ENCODE measurements at places on chromosomes 2 and 18.

DNA sequence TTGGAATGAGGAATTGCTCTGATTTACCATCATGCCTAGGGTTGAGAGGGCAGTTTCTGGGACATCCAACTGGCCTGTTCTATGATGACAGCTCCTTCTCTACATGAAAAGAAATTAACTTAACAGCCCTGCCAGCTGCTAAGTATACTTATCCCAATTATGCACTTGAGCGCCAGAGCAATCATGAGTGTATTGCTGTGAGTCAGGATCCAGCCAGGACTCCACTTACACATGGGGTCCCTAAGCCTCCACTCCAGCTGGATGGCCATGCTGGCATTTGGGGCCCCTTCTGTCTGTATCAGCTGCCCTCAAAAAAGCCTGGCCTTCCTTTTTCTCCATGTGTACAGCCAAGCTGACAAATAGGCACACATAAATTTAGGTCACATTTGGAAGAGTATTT is 481.9 kb downstream of the TMX3 start:
- DNase-seq = no peak

- DNase-seq = no peak
Measured at GRCh38 chr2:208150956-208151355, 5.0 kb upstream of the CRYGB start.

DNA sequence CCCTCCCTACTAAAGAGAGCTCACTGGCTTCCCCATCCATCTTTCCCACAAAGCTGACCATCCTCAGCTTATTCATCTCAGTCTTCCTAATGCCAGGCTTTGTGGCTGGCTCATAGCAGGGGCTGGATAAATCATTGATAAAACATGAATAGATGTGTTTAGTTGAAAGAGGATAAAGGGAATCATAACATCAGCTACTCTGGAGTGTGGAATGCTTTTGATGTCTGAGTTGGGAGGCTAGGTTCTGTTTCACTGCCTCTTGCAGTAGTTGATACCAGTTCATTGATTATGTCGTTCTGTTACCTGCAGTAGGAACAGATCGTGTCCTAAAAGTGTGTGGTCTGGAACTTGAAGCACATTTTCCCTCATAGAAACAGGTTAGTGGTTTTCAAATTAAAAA is 66.3 kb upstream of the HK2 start:
- DNase-seq = no peak

- DNase-seq = no peak
Measured at GRCh38 chr18:42929857-42930256, 185.6 kb downstream of the RIT2 start.

DNA sequence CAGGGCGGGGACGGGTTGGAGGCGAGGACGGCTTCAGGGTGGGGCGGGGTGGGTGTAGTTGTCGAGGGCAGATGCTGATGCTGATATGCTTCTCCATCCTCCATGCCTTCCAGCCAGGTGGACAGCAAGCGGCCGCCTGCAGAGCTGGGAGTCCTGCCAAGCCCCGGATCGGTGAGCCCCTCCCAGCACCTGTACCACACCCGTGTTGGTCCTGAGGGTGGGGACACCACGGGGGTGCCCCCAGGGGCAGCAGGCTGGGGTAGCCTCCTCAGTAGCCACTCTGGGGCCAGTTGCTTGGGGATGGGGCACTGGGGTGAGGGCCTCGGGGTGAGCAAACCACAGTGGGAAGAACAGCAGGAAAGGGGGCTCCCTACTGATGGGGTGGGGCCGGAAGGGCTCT is 2.6 kb downstream of the ANO7 start:
- DNase-seq = no peak

GRCh38 chr18:37493352-37493935 is 72.2 kb downstream of the CELF4 start:
- DNase-seq = no peak

DNA sequence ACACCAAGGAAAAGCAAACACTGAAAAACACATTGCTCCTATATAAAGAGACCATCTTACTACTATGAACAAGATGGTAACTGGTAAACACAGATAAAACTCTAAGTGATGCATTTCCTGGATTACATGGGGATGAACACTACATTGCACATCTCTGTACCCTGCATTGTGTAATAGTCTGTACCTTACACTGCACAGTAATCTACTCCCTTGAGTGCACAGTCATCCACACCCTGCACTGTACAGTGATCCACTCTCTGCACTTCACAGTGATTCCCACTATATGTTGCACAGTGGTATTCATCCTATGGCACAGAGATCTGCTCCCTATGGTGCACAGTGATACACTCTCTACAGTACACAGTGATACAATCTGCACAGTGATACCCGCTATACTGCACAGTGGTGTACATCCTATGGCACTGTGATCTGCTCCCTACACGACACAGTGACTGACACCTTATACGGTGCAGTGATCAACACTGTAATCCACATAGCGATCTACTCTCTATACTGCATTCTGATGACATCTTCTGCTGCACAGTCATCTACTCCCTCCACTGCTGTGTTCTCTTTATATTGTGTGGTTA is 462.2 kb upstream of the RGPD4 start:
- DNase-seq = no peak

DNA sequence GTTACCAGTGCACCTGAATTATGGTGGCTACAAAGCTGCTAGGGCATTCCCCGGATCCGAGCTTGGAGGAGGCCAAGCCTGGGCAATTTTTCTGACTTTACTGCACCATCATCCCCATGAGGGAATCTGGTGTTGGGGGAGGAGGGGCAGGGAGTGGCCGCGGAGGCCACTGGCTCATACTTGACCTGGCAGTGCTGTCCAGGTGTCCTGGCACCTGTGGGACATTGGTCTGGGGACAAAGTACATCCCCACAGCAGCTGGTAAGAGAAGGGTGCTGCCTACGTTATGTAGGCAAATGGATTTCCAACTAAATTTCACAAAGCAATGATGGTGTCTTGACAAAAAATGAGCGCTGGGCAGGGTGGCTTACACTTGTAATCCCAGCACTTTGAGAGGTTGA is 48.3 kb downstream of the KLHL29 start:
- no peak for DNase-seq

DNA sequence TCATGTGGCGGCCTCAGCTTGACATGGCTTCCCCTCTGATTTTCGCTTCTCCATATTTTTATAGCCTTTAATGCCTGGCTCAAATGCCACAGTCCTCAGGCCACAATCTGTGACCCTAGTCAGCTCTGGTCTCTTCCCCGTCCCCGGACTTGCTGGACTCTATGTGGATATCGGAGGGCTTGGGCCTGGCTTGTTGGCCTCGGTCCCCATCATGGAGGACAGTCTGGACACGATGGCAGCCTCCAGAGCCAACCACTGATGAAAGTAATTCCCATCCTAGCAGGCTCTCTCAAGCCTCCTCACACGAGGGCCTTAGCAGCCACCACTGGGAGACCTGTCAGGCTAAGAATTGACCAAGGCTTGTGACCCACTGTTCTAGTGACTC is 61.6 kb downstream of the LPIN1 start:
- no peak for DNase-seq

DNA sequence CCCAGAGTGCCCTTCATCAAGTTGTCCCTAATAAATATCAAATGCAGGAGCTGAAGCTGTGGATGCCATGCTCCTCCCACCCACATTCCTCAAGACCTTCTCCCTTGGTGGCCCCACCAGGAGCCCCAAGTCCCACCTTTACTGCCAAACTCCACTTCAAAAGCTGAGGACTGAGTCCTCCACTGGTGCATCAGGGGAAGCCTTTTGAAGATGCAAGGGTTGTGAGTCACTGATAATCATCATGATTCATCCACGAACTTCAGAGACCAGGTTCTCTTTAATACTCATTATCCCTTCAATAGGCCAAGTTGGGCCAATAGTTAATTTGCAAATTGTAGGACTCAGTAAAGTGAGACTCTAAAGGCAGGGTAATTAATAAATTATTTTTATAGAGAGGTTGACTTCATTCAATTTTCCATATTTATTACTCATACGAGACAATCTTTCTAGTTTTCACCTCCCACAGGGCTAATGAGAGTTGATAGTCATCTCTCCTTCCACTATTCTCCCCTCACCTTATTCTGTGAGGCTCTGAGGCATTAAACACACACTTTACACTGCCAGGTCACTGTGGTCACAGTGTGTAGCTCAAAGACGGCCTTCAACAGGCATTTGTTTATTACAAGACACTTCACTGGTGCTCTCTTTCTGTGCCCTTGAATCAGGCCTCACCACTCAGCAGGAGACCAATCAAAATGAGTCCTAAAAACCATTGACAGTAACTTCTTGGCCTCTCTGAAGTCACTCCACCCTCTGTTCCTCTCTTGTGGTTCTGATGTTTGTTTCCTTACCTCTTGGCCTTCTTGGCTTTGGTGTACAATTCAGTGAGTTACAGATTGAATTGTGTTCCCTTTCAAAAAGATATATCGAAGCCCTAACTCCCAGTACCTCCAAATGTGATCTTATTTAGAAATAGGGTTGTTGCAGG is 99.9 kb downstream of the TRIB2 start:
- DNase-seq = no peak

DNA sequence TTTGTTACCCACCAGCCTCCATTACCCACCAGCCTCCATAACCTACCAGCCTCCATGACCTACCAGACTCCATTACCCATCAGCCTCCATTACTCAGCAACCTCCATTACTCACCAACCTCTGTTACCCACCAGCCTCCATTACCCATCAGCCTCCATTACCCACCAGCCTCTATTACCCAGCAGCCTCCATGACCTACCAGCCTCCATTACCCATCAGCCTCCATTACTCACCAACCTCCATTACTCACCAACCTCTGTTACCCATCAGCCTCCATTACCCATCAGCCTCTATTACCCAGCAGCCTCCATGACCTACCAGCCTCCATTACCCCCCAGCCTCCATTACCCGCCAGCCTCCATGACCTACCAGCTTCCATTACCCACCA is 133.3 kb upstream of the HS6ST1 start:
- no peak for DNase-seq

- DNase-seq = no peak
Measured at GRCh38 chr18:25614168-25614567, 262.2 kb upstream of the ZNF521 start.

GRCh38 chr18:78977637-78978348 is 1.8 kb upstream of the SALL3 start:
- no peak for DNase-seq

DNA sequence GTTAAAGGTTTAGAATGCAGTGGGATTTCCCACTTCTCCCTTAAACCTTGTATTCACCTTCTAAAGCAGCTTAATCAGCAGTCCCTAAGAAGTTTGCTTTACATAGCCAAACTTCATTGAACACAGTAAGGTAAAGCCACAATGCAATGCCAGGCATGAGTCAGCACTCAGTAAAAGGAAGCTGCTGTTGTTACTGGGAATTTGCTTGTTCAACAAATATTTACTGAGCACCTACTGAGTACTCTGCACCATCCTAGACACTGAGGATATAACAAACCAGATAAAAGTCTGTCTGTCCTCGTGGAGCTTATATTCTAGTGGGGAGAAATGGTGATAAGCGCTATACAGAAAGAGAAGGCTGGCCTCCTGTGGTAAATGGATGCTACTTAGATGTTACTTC is 162.7 kb downstream of the PKP4 start:
- no peak for DNase-seq

DNA sequence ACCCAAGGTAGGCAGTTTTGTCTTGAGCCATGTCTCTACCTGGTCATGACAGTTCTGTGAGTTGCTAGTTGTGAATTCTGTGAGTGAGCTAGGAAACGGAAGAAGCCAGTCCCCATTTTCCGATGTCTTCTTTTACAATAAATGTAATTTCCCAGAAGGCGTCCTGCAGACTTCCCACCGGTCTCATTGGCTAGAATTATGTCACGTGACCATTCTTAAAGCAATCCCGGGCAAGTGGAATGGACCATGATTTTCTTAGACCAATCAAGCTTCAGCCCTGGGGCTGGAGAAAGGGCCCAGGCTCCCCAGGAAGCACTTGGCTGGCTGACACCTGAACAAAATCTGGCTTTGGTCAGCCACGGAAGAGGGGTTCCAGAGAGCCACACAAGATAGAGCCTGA is 10.6 kb downstream of the TMEM178A start:
- no peak for DNase-seq

DNA sequence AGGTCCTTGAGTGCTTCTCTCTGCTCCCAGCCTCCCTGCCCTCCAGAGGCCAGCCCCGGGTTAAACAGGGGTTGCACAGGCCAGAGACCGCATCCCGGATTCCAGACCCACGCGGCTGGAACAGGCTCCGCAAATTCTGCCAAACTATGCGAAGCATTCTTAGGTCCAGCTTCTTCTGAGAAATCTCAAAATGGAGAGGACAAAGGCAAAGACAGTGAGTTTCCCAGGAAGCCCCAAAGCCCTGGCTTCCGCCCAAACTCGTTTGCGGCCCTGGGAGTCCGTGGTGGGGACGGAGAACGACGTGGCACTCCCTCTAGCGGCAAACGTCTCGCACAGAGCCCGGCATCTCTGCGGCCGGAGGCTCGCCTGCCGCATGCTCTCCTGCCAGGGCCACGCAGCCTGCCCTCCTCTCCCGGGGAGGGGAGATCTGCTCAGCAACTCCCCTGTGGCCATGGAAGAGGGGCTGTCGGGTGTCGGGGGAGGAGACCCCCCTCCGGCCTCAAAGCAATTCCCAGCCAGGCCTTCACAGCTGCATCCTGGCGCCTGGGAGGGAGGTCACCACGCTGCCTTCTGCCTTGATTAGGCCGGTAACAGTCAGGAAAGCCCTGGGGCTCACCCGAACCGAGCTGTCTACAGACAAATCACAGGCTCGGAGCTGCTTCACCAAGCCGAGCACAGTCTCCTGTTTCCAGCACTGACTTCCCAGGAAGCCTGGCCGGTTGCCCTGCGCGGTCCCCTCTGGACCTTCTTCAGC is 33.4 kb upstream of the KLHL29 start:
- DNase-seq = peak; percentile 13

GRCh38 chr2:168166902-168167510 is 80.4 kb downstream of the STK39 start:
- no peak for DNase-seq

DNA sequence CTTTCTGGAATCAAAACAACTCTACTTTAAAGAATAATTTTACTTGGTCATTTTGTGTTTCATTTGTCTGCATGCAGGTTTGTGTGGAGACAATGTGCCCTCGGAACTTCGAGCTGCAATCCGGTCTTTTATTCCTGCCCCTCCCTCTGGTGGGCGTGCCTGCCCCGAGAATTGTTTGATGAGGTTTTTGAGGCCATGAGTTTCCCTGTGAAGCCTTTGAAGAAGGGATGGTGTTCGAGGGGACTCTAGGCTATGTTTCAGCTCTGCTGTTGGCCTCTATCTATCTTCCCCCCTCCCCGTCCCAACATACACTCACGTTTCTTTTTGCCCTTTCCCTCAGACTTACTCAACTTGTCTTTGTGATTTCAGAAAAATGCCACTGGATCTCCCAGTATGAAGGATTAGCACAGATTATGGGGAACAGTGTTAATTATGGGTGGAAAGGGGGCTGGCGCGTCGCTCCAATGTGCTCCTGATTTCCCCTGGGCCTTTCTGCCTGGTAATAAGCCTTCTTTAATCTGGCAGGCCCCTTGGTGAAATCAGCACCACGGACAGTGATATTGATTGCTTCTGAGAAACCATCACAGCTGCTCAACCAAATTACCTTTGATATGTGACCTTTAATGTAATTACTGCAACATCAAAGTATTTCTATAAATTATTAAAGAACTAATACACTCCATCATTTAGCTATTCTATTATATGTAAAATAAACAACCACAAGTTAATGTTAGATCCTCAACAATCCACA is 82.2 kb downstream of the CELF4 start:
- no peak for DNase-seq

GRCh38 chr2:229947544-229947943 is 25.2 kb downstream of the FBXO36 start:
- no peak for DNase-seq

All from stimulated activated effector memory CD8-positive, alpha-beta T cell treated with anti-CD3 and anti-CD28 coated beads, Interleukin-12 subunit alpha, Interleukin-12 subunit beta, amount 100 ng/mL, for 72 hours (primary cell).